ENCODE measurements at places on chromosomes 2 and 18.

DNA sequence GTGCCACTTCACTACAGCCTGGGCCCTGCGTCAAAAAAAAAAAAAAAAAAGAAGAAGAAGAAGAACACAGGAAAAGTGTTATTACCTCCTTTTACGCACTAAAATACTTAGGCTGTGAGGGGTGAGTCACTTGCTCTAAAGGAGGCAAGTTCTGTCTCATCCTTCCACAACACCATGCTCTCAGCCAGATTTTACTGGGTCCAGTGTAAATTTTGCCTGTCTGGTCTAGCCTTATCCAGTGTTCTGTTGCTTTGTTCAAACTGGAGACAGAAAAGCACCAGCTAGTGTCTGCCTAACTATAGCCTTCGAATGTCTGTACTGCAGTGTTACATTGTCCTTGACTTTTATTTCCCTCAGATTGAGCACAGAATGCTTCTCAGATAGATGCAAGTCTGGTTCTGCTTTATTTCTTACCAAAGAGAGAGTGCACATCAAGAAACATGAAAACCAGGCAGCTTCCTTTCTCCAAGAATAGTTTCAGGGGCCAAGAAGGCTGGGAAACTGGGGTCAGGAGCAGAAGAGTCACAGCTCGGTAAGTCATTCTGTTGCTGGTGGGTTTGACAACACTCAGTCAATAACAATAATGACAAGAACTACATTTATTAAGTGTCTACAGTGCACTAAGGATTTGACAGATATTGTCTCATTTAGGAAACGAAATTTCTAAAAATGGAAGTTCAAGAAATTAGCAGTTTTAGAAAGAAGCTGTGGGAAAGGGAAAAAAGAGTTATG is 3.1 kb upstream of the MSGN1 start:
- no peak for DNase-seq

GRCh38 chr2:129301431-129301913 is 678.0 kb upstream of the RAB6C start:
- no peak for DNase-seq

- no peak for DNase-seq
Measured at GRCh38 chr2:102337012-102337411, 18.6 kb upstream of the IL18R1 start.

DNA sequence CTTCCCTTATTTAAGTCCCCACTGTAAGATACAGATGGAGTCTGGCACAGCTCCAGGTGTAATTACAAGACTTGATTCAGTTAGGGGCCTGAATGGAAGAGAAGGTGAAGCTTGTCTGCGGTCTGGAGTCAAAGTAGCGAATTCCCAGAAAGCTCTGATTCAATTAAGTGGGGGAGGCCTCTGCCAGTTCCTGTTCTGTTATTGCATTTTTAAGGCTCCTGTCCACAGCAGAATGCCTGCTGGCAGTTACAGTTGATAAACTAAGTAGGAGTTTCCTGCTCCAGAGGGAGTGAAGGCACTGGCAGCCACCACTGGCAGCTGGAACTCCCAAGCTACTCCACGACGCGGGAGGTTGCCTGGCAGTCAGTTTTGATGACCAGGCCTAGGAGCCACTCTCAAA is 181.1 kb downstream of the SOCS6 start:
- no peak for DNase-seq

GRCh38 chr2:190596993-190597392 is 51.9 kb upstream of the NAB1 start:
- DNase-seq: no peak

DNA sequence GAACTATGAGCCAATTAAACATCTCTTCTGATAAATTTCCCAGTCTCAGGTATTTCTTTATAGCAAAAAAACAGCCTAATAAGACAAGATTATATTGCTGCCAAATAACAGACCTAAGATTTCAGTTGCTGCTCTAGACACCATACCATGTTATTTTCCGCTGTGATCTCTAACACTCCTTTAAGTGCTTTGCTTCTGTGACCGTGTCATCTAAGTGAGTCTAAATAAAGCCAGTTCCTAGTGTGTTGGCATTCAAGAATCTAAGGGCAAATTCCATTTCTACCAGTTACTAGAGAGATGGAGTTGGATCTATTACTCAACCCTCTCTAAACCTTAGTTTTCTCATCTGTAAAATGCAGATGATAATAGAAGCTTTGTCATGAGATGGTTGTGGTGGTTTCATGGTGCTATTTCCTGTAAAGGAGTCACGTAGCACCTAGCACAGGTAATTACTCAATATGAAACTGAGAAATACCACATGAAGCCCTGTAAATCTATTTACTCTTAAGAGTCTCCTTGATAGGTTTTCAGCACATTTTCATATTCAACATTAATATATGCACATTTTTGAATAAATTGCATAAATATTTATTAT is 40.5 kb downstream of the SPHKAP start:
- no peak for DNase-seq

GRCh38 chr18:22840606-22841144 is 92.5 kb upstream of the RBBP8 start:
- no peak for DNase-seq

- no peak for DNase-seq
Measured at GRCh38 chr2:70771446-70771845, 3.4 kb upstream of the ADD2 start.

DNA sequence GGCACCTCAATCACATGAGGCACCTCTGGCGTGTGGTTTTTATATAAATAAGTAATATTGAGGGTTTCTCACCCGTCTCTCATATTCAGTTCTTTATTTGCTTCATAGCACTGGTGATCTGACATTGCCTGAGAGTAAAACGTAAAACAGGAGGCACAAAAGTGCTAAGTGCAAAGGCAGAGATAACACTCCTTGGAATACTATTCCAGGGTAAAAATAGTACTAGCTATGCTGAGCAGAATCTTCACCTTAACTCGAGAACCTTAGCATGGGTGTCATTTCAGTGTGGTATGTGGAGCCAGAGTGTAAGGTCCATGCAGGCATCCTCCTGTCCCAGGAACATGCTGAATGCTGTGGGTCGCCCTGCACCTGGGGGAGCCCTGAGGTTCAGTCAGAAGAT is 26.9 kb downstream of the ZCCHC2 start:
- DNase-seq: no peak

- peak; percentile 39 for DNase-seq
Measured at GRCh38 chr2:3604991-3605961, 10.4 kb downstream of the COLEC11 start.

DNA sequence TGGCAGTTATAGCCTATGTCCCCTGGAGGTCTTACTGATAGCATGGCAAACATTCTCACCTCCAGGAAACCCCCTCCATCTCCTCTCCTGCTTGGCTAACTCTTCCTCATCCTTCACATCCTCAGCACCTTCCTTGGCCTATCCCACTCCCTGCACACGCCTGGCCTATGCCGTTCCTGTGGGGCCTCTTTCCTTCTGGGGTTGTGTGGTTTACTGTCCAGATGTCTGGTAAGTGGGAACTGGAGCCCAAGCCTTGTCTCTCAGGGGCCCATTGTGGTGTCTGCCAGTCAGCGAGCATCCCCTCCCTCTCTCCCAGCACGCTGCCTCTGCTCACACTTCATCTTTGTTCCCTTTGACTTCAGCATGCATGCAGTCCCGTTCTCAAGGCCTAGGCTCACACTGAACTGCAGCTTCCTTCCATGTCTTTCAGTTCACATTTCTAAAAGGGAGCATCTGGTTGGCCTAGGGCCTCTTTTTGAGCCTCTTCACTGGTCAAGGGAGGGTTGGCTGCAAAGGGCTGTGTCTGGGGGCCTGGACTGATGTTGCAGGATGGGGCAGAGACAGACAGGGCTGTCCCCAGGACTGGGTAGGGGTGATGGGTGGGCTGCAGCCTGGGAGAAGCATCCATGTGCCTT is 13.1 kb downstream of the SPR start:
- DNase-seq: no peak

DNA sequence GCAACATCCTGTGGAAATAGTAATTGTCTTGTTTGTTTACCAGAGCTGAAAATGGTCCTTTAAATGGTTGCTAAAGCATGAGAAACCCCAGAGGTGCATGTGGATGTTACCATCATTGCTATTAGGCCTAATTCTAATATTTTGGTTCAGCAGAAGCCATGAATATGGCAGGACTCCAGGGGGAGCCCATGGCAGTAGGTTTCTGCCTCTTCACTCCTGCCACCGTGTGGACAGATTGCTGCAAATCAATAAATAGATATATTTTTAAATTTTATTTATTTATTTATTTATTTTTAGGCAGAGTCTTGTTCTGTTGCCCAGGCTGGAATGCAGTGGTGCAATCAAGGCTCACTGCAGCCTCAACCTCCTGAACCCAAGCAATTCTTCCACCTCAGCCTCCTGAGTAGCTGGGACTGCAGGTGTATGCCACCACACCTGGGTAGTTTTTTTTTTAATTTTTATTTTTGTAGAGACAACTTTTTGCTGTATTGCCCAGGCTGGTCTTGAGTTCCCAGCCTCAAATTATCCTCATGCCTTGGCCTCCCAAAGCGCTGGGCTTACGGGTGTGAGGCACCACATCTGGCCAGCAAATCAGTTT is 54.9 kb upstream of the CAPN13 start:
- DNase-seq: peak; percentile 41

DNA sequence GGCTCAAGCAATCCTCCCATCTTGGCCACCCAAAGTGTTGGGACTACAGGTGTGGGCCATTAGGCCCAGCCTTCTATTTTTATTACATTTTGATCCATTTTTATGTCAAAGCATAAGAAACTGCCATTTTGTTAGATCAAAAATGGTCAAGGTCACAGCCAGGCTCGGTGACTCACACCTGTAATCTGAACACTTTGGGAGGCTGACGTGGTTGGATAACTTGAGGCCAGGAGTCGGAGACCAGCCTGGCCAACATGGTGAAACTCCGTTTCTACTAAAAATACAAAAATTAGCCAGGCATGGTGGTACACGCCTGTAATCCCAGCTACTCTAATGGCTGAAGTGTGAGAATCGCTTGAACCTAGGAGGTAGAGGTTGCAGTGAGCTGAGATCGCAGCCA is 49.2 kb downstream of the EEF1B2 start:
- DNase-seq: no peak

DNA sequence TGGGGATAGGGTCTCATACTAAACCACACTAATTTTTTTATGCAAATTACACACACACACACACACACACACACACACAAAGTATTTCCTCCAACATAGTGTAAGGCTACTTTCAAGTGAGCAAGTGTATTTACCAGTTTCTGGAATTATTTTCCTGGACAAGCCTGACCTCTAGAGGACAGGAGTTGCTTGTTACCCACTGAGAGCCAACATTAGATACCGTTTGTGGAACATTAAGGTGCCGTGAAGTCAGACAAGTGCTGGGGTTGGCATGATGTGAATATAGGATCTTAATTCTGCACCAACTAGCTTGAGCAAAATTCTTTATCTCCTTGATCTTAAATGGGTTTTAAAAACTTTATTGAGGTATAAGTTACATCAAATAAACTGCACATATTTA is 39.3 kb upstream of the SERPINB2 start:
- DNase-seq: no peak

DNA sequence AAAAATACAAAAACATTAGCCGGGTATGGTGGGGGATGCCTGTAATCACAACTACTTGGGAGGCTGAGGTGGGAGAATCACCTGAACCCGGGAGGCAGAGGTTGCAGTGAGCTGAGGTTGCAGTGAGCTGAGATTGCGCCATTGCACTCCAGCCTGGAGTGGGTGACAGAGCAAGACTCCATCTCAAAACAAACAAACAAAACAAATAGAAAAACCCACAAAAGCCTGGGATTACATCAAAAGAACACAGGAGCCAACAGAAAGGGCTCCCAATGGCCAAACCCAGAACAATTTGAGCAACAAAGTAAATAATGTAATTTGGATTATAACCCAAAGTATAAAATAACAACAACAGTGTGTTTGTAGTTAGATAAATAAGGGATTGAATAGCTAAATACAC is 159.8 kb downstream of the UXS1 start:
- DNase-seq: no peak

DNA sequence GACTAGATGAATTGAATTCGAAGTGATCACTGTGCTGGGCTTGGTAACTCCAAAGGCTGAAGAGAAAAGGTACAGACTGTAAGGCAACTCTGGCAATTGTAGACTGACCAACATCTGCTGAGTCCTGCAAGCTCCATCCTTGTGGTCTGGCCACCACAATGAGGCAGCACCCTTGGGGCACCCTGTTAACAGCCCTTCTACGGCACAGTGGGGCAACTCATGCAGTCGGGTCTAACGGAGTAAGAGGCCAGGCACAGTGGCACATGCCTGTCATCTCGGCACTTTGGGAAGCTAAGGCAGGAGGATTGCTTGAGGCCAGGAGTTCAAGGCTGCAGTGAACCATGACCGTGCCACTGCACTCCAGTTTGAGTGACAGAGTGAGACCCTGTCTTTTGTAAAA is 126.8 kb downstream of the ZAP70 start:
- no peak for DNase-seq

DNA sequence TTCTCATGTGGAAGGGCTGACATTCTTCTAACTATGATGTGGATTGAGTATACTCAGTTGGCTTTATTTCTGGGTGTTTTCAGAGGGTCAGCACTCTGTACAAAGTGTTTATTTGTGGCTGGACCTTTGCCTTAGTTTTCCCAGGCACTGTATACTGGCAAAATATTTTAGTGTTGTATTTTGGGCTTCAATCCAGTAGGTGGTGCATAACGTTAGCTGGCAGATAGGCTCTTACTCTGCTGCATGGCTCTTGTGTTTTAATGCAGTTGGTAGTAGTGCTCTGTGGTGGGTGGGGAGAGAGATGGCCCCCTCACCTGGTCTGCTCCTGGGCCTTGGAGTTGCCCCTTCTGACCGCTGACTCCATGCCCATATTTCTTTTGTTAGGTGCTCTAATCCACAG is 75.6 kb upstream of the REG3A start:
- DNase-seq: no peak

- DNase-seq: no peak
Measured at GRCh38 chr2:239380831-239381708, 19.8 kb downstream of the HDAC4 start.

GRCh38 chr2:104851291-104852089 is 2.4 kb upstream of the POU3F3 start:
- no peak for DNase-seq

DNA sequence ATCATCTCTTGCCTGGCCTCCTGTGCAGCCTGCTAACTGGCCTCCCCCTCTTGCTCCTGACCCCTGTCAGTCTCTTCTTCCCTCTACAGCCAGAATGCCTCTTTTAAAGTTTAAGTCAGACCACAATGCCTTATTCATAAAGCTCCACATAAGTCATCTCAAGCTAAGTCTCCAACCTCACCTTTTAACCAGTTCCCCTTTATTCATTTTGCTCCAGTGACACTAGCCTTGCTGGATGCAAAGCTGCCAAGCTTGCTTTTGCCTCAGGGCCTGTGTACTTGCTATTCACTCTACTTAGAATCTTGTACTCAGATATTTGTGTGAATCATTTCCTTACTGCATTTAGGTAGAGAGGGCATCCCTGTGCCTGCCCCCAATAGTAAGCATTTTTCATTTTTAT is 180.9 kb downstream of the PDE1A start:
- DNase-seq: no peak

GRCh38 chr2:181742922-181743722 is 62.8 kb upstream of the NEUROD1 start:
- DNase-seq: no peak

GRCh38 chr2:135948642-135949355 is 36.6 kb downstream of the DARS1 start:
- DNase-seq: no peak

- DNase-seq: peak; percentile 27
Measured at GRCh38 chr18:11676867-11677266, 12.2 kb upstream of the GNAL start.

GRCh38 chr2:219426068-219426443 is 7.9 kb downstream of the DES start:
- no peak for DNase-seq

Measured in H1 (cell line).